ENCODE measurements at places on chromosomes 13 and 19.

DNA sequence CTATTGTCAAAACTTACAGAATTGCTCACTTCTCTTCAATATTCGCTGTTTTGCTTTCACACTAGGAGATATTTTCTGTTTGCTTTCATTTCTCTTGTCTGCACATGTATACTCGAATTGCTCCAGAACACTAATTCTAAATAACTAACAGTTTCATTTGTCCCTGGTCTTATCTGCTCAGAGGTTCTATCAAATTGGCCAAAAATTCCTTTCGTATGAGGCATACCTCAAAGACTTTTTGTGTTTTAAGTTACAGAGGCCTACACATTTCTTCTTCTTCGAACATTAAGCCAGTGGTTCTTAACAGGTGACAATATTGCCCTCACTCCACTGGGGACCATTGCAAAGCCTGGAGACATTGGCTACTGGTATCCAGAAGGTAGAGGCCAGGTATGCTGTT lies 1314.6 kb downstream of the EFNB2 start:
- DNase-seq = no peak

DNA sequence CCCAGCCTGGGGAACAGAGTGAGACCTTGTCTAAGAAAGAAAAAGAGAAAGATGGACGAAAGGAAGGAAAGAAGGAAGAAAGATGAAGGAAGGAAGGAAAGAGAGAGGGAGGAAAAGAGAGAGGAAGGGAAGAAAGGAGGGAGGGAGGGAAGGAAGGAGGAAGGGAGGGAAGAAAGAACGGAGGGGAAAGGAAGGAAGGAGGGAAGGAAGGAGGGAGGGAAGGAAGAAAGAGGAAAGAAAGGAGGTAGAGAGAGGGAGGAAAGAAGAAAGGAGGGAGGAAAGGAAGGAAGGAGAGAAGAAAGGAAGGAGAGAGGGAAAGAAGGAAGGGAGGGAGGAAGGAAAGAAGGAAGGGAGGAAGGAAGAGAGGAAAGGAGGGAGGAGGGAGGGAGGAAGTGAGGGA lies 20.9 kb downstream of the CABP5 start:
- DNase-seq = no peak

GRCh38 chr13:32650705-32651311 lies 64.6 kb downstream of the PDS5B start:
- peak; percentile 61 for DNase-seq

- no peak for DNase-seq
Observed at GRCh38 chr19:28977826-28978225, 235.1 kb downstream of the UQCRFS1 start.

DNA sequence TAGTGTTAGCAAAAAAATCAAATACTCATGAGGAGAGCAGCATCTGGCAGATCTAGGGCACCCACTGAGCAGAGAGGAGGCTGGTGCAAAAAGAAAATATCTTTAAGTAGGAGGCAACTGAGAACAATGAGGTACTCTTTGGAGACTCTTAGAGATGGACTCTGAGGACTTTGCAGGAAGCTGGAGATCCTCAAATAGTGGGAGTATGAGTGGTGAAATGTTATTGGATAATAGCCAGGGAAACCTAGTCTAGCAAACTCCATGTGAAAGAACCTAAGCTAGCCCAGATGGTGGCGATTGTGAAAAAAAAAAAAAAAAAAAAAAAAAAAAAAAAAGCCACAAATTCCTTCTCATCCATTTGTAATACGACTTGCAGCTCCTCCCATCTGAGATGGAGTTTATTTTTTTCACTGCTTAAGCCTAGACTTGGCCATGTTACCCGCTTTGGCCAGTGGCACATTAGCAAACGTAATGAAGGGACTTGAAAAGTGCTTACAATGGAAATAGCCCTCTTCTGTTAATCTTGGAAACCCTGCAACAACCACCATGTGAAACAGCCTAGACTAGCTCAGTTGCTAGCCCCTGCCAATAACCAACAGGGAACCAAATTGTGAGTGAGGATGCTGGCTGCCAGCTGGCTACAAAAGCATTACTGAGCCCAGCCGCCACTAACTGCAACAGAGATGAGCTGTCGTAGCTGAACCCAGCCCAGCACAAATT lies 476.2 kb downstream of the KLF12 start:
- peak; percentile 24 for DNase-seq

DNA sequence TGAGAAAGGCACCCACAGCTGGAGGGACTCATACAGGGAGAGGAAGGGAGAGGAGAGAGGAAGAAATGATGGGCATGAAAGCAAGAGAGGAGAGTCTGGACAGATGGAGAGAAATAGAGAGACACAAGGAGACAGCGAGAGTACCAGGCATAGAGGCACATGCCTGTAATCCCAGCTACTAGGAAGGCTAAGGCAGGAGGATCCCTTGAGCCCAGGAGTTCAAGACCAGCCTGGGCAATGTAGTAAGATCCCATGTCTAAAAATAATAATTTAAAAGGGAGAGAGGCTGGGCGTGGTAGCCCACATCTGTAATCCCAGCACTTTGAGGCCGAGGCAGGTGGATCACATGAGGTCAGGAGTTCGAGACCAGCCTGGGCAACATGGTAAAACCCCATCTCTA lies 9.3 kb downstream of the UNC13A start:
- DNase-seq = no peak

DNA sequence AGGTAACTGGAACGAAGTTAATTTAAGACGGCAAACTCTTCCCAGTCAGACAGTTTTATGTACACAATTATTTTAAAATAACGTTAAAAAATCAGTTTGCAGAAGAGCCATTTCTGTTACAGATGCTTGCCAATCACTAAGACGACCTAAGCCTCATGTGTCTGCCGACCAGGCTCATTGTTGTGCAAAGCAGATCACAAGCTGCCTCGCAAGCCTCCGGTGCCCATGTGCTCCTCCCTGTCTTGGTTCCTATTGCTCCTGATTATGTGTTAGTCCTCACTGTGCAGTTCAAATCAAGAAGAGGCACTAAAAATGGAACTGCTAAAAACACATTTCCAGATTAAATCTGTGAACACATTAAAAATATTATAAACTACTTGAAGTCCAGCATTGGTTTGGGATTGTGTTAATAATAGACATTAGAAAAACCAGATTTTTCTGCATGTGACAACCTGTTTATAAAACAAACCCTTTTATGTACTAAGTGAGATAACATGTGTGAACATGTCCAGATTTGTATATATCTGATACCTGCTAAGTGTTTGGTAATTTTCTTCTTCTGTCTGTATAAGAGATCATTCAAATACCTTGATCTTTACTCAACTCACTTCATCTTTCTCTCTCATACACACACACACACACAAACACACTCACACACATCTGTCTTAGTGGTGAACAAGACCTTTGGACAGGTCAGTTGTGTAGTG lies 81.9 kb upstream of the SLC15A1 start:
- peak; percentile 79 for DNase-seq
